ENCODE measurements at places on chromosomes 6 and 20.

DNA sequence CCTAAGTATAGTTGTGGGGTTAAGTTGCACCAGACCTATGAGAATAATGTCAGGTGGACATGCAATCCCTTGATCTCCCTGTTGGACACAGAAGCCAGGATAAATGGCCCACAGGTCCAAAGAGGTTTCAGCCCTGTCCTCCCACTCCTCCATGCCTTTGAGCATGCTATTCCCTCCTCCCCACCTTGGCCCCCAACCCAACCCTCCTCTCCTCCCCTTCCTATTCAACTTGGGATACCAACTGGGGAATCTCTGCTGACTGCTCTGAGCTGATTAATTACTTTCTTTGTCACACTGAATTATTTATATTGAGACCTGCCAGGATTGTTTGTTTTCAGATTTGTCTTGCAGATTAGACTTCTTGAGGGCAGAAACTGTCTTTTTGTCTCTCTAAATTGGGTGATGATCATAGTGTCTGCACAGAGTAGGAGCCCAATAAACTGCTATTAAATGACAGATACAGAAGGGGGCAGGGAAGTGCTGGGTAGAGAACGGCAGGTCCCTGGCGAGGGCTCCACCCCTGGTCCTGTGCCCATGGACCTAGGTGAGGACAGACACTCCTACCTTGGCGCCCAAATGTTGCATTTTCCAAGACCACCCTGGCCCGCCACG is 120.9 kb downstream of the UNC5CL start:
- DNase-seq, result no peak

DNA sequence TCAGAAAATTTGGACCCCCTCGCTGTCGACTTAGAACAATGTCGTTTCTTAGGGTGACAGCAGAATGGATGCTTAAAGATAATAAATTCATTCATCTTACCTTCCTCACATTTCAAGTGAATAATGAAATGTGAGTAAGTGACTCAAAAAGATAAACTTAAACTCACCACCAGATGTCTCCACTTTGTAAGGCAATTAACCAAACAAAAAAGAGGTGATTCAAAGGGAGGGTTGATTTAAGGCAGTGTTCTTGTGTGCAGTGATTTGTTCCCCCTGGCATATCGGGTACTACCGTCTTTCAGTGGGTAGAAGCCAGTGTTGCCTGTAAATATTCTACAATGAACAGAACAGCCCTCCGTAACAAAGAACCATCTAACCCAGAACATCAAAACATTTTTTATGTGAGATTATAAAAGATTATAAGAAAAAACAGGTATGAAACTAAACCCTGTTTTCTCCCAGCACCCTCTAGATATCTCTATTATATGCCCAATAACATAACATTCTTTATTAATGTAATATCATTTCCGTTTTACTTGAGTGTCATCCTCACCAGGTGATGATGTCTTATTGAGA is 589.7 kb downstream of the CBLN4 start:
- DNase-seq, result no peak

GRCh38 chr6:104201557-104201956 is 658.2 kb downstream of the HACE1 start:
- no peak for DNase-seq

DNA sequence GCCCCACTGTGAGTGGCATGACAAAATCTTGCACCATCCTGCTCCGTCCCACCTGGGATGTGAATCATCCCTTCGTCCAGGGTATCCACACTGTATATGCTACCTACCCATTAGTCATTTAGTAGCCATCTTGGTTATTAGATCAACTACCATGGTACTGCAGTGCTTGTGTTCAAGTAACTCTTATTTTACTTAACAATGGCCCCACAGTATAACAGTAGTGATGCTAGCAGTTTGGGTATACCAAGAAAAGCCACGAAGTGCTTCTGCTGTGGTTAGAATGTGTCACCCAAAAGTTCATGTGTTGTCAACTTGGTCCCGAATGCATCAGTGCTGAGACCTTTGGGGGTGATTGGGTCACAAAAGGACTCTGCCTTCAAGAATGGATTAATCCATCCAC is 11.7 kb downstream of the OSER1 start:
- no peak for DNase-seq

GRCh38 chr6:148235446-148235845 is 107.2 kb upstream of the SASH1 start:
- DNase-seq, result no peak

- no peak for DNase-seq
These were observed 24.0 kb downstream of the FRMD1 start for GRCh38 chr6:168054765-168055560.

GRCh38 chr6:95091823-95092436 is 485.4 kb upstream of the MANEA start:
- no peak for DNase-seq

- no peak for DNase-seq
These were observed 8.2 kb downstream of the NCOA7 start for GRCh38 chr6:125798734-125799508.

GRCh38 chr6:130167655-130168054 is 55.1 kb downstream of the SAMD3 start:
- no peak for DNase-seq

GRCh38 chr20:21632735-21633053 is 72.8 kb upstream of the PAX1 start:
- no peak for DNase-seq

- no peak for DNase-seq
These were observed 236.8 kb upstream of the CNR1 start for GRCh38 chr6:88402909-88403308.

DNA sequence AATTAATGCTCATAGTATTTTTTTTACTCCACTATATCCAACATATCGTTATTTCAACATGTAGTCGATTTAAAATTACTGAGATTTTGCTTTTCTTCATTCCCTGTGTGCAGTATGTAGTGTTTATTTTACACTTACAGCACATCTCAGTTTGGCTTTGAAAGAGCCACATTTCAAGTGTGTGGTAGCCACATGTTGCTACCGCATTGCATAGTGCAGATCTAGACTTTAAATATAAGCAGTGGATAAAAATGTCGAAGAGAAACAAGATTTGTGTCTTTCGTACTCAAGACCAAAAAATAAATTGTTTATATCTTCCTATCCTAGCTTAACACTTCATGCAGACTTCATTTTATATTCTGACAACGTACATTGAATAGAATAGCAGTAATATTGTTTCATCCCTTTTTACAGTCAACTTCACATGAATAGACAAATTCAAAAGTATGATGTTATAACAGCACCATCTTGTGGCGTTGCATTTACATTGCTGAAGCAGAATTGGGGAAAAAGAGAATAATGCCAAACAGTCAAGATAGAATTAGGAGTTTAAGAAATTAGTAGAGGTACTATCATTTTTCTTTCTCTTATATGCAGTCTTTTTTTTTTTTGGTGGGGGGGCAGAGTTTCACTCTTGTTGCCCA is 29.9 kb downstream of the FBXO5 start:
- no peak for DNase-seq

DNA sequence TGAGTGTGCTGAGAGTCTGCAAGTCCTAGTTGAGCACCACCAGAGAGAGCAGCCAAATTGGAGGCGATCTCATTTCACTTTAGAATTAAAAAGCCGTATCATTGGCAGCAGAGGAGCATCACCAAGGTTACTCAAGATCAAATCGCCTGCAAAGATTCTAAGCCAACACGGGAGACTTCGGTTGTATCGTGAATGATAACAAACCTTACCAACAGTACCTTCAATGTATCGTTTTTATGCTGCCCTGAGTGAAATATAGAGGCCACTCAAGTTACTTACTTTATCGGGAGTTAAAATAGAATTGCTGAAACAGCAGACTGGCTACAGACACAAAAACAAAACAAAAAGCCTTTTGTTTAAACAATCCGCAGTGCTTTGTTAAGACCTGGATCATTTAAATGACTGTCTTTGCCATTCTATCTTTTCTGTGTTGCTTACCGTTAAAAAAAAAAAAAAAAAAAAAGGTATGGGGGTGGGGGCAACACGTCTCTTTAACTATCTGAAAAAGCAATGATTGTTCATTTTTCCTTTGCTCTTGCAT is 14.2 kb downstream of the NHSL1 start:
- DNase-seq, result no peak

DNA sequence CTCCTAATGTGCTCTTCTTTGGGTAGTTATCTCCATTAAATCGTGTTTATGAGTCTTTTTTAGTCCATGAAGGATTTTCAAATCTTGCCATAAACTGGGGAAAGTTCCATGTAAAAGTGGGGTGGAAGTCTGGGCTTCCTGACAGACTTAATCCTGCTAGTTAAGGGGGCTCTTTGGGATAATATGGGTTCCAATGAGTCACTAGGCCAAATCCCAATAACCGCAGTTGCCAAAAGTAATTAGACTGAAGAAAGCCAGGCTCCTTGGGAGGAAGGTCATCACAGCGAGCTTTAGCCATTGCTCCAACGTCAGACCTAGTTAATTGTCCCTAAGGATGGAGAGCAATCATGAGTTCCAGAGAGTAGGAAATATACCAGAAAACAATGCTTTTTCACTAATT is 10.8 kb downstream of the RSPO3 start:
- DNase-seq, result peak; percentile 35

DNA sequence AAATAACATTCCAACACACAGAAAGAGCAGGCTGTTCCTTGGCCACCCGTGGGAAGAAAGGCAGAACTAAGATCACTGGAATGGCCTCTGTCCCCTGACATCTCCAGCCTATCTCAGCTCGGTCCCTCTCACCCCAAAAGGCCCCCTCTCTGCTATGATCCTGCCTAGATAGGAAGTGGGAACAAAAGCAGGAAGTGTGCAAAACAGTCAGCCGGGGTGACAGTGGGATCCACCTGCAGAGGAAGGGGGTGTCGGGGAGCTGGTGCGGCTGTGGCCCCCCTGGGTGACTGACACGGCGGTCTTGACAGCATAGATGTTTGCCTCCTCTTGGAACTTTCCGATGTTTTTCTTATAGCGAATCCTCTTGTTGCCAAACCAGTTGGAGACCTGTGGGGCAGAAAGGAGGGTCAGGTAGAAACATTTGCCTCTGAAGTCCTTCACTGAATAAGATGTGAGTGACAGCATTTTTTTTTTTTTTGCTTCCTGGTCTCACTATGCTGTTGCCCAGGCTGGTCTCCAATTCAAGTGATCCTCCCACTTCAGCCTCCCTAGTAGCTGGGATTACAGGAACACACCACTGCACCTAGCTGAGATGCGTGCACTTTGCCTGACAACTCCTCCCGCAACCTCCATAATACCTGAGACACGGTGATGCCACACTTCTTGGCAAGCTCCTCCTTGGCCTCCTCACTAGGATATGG is 2.8 kb downstream of the PBX2 start:
- DNase-seq, result no peak

DNA sequence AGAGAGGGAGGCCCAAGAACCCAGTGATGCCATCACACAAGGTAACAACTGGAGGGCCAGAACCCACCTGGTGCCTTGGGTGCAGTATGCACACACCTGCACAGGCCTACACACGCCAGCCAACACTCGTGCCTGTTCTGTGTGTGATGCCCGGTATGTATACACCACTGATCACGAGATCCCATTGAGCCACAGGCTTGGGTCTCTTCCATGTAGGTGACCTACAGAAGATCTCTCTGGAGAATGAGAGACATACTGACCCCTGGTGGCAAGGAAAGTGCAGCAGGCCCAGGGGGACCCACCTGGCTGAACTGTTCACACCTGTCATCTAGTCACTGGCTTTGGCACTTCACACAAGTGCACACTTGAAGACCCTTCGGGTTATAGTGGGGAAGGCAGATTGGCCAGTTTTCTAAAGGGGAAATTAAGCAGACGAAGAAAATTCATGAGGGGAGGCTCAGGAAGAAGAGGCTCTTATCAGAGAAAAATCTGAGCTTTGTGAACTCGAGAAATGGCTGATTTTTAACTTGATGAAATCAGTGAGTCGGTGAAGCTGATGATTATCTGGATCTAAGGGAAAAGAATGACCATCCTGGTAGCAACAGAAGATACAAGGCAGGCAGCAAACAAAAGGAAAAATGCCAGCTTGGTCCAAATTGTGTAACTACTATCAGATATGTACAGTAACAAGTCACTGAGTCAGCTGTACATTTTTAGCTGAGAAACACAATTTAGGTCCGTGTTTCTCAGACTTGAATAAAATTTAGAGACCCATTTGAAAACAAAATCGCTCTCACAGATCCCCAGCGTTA is 69.1 kb upstream of the PBOV1 start:
- DNase-seq, result peak; percentile 74
